M059J (cell line): ENCODE measurements at places on chromosomes 3 and 15. TPM values are rescaled to one million over a fixed set of nuclear protein-coding genes. Genes with fewer than 3 reads are reported as not detected.

LMAN1L gene
- total RNA-seq, result not detected in 2 replicates

DNA sequence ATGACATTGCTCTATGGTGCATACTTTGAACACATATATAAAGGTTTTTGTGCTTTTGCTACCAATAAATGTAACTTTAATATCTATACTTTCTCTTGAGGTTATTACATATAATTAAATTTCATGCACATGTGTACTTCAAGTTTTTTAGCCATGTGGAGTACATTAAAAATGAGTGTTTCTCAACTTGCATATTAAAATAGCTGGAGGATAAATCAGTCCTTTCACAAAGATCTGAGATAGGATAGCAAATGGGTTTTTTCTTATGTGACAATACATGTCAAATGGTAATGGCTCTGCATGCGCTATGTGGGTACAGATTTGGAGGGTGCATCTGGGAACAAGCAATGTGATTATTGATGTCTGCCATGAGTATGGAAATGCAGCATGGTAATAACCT is 48.7 kb upstream of the COL6A6 start:
- no peak for DNase-seq

DNA sequence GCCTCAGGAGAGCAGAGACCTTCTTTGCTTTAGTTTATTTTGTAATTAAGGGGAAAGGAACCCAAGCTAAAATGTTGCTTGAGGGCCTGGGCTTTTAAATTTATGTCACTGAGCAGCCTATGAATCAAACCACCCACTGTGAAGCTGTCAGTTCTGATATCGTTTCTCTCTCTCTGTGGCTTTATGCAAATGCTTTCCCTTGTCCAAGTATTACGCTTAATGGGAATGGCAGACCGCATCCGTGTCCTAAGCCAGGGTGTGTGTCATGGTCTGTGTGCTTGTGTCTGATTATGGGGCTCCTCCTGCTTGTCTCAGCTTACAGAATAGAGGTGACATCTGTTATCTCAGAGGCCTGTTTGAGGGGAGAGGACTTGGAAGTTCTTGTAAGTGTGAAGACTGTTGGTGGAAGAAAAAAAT is 82.4 kb downstream of the EBLN2 start:
- peak; percentile 13 for DNase-seq

DNA sequence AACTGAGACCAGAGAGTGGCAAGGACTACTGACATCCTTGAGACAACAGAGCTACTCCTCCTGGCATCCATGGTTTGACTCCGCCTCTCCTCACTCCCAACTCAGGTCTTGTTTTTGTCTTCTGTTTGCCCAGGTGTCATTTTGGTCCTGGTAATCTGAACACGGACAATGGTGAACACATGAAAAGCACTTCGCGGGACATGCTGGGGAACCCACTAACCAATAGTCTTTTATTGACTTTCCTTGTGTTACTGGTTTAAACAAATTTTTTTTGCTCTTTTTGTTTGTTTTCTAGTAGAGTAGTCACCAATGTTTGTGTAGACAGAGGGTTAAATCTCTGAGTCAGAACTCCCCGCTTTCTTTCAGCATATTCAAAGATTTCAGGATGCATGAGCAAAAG is 38.4 kb downstream of the LARP6 start:
- no peak for DNase-seq

DNA sequence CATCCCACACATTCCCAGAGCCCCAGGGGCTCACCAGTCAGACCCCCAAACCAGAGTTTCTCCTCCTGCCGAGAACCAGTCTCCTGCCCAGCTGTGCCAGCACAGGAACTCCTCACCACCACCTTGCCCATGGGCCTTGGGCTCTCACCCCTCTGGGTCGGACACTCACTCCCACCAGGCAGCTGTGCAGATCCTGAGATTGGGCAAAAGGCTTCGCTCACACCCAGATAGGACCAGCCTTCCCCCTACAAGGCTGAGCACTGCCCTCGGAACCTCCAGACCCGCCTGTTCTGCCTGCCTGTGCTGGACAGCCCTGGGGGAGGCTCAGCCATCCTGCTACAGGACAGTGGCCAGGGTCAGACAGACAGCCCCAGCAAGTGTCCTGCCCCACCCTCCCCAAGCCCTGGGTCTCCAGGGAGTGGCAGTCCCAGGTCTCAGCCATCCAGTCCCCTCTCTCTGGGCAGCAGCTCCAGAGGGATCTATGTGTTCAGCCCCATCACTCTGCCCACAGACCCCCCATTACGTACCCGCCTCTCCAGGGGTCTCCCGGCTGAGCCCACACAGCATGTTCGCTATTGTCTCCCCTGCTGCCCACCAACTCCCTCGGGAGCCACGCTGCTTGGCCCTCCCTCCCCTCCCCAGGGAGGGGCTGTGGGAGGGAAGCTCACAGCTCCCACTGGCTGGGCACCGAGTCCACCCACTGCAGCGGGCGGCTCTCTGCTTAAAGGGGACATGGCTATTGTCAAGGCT is at the start of gene GRIP2:
Gene GRIP2, minus strand, starts transcription at position 601 of the 750 bp plus-strand sequence. Its CDS starts 34 bp downstream, at position 567.
- DNase-seq, result no peak

DNA sequence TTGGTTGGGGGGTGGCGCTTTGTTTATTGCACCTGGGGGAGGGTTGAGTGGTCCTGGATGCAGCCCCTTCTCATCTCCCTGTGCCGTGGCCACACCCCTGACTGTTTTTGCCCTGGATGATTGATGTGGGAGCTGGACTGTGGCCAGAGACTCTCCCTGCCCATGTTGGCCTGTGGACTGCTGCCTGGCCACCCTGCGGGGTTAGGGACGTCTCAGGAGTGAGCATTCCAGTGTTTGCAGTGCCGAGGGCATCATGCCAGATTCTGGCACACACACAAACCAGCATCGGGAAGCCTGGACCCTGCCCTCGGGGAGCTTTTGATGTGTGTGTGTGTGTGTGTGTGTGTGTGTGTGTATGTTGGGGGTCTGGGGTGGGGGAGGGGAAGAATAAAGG is 15.8 kb downstream of the APBA2 start:
- DNase-seq, result no peak

DNA sequence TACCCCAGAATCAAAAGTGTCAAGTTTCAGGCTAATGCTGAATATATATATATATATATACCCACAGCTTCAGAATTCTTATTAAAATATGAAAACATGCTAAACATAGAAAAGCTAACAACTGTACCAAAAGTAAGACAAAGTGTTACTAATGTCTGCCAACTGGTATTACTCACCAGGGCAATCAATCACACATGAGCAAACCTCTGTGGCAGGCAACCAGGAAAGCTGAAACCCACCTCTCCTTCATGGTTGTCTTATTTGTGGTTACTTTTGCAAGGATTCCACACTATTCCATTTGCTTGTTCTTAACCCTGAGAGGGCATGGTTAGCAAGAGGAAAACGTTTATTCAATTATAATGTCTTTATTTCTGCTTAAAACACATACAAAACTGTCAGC is 512.3 kb upstream of the MDFIC2 start:
- DNase-seq, result peak; percentile 83

GRCh38 chr3:116716490-116716889 is 6.9 kb downstream of the TUSC7 start:
- DNase-seq, result no peak

- no peak for DNase-seq
Measured at GRCh38 chr3:156761007-156761406, 65.1 kb upstream of the LEKR1 start.
